ENCODE measurements at places on chromosomes 7 and 10. TPM values are rescaled to one million over a fixed set of nuclear protein-coding genes. Genes with fewer than 3 reads are reported as not detected.

ATOH7 gene
- polyA plus RNA-seq, result not detected

NKX2-3 gene
- not detected for polyA plus RNA-seq

NUTM2A gene
- polyA plus RNA-seq, result not detected

ADAM22 gene
- polyA plus RNA-seq, result 0.23 TPM

CXCL12 gene
- not detected for polyA plus RNA-seq

SH2D4B gene
- not detected for polyA plus RNA-seq

CBX3 gene
- 68.7 TPM for polyA plus RNA-seq

UPK3B gene
- not detected for polyA plus RNA-seq

SNX10 gene
- polyA plus RNA-seq, result 112 TPM

C10orf143 gene
- 21.1 TPM for polyA plus RNA-seq

AOAH gene
- polyA plus RNA-seq, result 2.8 TPM

PYROXD2 gene
- polyA plus RNA-seq, result 0.58 TPM

PAPOLB gene
- not detected for polyA plus RNA-seq

VWDE gene
- polyA plus RNA-seq, result not detected

FAM25A gene
- not detected for polyA plus RNA-seq

POLR2J2 gene
- 3.3 TPM for polyA plus RNA-seq

SLC13A4 gene
- 0.15 TPM for polyA plus RNA-seq

NXPH1 gene
- polyA plus RNA-seq, result not detected

CLDN4 gene
- polyA plus RNA-seq, result not detected

ANKRD7 gene
- polyA plus RNA-seq, result not detected

NKX6-2 gene
- polyA plus RNA-seq, result not detected

DNA2 gene
- 0.23 TPM for polyA plus RNA-seq

STEAP1B gene
- 3.4 TPM for polyA plus RNA-seq

CYP3A4 gene
- not detected for polyA plus RNA-seq

NEUROG3 gene
- polyA plus RNA-seq, result not detected
